ENCODE measurements at places on chromosomes 12 and 14.

DNA sequence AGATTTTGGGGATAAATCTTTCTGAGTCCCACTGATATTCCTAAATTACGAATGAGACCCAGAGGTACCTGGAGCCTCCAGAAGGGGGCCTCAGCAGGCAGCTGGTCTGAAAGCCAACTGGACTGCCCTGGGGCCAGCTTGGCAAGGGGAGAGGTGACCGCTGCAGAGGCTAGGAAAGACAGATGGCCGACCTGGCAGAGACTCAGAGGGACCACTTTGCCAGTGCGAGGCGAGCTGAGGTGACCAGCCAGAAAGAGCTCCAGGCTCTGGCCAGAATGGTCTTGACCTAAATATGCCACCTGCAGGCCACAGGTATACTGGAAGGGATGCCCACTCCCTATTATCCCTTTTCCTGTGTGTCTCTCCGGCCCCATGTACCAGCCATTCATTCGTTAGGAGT lies 256.8 kb upstream of the GARIN6 start:
- DNase-seq = no peak

DNA sequence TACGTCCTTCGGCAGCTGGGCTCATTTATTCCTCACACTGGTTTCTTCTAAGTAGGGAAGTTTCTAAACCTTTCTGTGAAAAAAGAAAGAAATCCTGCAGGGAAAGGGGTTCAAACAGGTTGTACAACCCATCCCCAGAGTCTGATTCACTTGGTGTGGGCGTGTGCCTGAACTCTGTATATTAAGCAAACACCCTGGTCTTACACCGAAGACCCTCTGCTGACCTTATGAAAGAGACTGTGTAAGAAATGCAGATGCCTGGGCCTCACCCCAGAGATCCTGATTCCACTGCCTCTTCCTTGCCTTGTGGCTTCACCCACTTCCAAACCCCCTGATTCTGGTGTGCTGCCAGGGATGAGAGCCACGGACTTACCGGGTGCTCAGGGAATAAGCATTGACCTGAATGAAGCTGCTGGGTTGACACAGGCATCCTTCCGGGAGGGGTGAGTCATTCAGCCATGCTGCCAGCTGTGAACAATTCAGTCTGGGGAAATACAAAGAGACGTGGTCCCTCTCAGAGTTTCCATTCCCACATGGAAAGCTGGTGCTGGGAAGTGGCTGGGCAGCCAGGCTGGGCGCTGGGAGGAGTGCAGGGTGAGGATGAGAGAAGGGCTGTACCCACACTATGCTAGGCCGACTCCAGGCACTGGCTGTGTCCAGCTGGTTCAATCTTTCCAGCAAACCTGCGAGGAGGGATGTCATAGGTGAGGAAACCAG lies 26.5 kb upstream of the ACTN1 start:
- DNase-seq = no peak

- DNase-seq = peak; percentile 66
Measured at GRCh38 chr14:65824285-65824977, 411.9 kb downstream of the FUT8 start.

GRCh38 chr14:96711559-96712267 lies 85.5 kb upstream of the VRK1 start:
- DNase-seq = no peak

- no peak for DNase-seq
Measured at GRCh38 chr12:3061501-3062215, 15.5 kb upstream of the TSPAN9 start.

DNA sequence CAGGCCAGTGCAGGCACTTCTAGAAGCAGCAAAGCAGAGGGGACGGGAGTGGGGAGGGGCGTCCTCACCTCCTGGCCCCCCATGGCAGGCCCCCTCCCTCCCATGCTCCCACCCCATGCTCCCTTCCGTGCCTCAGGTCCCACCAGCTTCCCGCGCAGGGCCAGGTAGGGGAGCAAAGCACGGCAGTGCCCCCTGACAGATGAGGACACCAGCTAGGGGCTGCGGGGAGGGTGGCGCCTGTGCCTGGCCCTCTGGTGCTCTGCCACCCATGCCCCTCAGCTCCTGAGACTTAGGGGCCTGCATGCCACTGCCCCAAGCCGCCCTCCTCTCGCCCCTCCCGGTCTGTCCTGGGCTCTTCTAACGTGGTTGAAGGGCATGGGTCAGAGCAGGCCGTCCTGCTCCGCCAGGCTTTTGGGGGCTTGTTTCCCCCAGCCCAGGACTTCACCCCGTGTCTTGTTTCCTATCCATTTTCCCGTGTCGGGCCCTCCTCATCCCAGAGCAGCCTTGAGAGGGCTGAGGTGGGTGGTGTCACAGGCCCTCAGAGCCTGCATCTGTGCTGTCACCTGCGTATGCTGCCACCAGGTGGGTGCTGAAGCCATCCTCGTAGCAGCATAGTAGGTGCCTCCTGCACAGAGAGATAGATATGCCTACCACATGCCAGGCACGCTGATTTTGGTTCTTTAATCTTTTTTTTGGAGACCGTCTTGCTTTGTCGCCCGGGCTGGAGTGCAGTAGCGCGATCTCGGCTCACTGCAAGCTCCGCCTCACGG lies 10.2 kb downstream of the TRMT61A start:
- DNase-seq = no peak

DNA sequence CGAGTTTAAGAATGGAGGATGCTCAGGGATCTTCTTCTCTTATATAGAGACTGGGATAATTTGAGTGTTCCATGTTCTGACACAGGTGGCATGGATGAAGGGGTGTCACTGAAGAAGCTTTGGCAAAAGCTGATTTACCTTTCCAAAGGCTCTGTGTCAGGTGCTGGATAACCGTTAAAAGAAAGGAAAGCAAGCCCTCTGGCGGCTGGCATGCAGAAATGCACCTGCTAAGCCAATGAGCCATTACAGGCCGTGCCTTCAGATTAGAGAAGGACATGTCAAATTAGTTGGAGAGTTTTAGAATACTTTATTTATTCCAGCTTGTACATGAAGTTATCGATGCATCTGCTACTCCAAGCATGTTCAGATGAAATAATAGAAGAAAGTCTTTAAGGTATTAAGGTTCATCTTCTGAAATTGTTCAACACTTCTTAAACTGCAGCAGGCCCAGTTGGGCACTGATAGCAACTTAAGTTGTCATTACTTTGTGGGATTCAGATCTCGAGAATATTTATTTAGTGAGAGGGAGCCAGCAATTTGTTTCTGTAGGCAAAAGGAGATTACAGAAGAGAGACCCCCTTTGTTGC lies 678.2 kb downstream of the NRXN3 start:
- DNase-seq = peak; percentile 26

DNA sequence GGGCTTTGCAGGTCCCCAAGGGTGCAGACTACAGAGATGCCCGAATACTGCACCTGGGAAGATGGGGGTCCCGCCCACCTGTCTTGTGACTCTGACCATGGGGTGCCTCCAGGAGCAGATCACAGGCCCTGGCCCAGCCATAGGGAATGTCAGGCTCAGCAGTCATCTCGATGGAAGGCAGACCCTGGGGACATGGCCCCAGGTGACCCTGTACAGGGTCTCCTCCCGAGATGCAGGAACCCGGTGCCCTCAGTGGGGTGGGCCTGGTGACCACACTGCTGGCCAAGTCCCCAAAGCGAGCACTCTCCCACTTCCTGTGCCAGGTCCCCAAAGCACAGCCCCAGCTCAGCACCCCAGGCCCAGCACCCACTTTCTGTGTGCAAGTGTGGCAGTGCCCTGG lies 903.7 kb upstream of the USP15 start:
- no peak for DNase-seq

- DNase-seq = no peak
Measured at GRCh38 chr14:90087433-90087832, 25.6 kb downstream of the KCNK13 start.

DNA sequence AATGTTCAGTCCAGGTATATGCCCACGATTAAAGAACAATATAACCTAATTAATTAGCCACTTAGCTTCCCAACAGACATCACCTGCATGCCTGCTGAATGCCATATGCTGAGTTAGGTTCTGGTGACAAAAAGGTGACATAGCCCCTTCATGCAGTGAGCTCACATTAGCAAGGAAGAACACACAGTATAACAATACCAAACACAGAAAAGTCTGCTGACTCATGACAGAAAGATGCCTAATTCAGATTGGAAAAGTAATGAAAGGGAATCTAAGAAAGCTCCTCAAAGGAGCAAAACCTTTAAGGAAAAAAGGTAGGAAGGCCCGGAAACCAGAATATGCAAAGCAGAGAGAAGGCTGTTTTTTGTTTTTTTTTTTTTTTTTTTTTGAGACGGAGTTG lies 59.0 kb downstream of the FERMT2 start:
- no peak for DNase-seq

GRCh38 chr14:96180043-96180874 lies 24.4 kb upstream of the BDKRB2 start:
- DNase-seq = no peak

- DNase-seq = no peak
Measured at GRCh38 chr14:59359431-59360124, 105.6 kb downstream of the GPR135 start.

DNA sequence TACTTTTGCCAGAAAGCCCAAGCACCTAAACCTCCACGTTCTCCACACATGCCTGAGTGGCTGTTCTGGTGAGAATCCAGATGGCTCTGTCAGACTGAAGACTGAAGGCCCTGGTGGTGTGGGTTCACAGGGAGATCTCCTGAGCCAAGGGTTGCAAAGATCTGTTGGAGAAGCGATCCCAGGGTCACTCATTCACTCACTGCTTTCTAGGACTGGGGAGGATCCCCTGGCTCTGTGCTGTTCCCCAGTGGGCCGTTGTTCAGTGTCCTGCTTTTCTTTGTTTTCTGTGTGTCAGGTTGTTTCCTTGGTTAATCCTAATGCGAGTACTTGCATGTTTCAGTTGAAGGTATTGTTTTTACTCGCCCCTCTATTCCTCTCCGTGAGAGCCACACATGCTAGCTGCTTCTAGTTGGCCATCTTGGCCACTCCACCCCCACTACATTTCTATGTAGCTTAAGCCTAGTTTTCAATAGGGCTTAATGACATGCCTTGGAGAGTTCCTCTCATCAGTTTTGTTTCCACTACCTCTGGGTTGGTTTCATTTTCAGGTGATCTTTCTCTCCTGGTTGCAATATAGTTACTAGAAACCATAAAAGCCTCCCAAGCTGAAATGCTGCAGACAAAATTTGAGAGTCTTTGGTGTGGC lies 144.5 kb upstream of the SLC38A2 start:
- peak; percentile 48 for DNase-seq

GRCh38 chr14:99575043-99576023 lies 28.7 kb downstream of the CCDC85C start:
- DNase-seq = no peak

DNA sequence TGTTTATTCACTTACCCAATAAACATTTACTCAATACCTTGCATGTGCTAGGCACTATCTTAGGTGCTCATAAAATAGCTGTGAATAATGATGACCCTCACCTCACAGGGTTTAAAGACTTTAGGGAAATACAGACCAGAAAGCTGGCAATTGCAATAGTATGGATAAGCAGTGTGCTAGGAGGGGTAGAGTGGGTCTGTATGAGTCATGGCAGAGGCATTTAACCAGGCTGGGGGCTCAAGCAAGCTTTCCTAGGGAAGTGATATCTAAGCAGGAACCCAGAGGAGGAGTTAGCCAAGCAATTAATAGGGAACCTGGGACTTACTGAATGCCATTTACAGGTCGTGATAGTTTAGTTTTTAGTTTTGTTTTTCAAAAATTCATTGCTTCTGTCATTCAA lies 123.9 kb upstream of the CCDC198 start:
- DNase-seq = no peak

DNA sequence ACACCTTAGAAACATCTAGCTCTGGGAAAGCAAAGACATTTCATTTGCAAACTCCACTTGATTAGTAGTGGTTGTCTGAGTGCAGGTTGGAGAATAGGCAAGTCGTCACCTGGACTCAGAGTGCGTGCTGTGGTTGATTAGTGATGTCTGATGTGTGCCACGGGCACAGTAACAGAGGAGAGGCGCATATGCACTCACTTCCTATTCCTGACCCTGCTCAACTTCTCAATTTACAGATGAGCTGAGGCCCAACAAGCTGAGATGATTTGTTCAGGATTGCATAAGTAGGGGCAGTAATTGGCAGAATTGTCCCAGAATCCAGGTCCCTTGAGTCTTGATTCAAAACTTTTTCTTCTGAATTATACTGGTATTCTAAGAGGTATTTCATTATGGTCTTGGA lies 44.9 kb downstream of the ADCK1 start:
- DNase-seq = no peak

- no peak for DNase-seq
Measured at GRCh38 chr12:25556153-25556552, 3.1 kb upstream of the LMNTD1 start.

- DNase-seq = no peak
Measured at GRCh38 chr12:9809866-9810265, 17.4 kb upstream of the KLRF1 start.

DNA sequence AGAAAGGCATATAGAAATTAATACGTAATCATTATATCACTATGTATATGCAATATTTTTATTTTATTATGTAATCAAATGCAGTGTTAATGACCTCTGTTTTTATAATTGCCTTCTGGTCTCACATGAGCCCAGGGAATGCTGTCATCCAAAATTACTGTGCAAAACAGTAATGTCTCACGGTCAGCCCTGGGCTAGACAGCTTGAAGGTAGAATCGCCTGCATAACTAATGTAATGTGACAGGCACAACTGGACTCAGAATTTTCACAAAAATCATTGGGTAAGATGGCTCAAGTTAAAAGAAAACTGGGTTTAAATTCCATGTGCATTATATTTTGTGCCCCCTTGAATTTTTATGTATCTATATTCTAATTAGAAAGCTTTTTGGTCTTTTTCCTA lies 293.3 kb downstream of the PPFIA2 start:
- DNase-seq = no peak

DNA sequence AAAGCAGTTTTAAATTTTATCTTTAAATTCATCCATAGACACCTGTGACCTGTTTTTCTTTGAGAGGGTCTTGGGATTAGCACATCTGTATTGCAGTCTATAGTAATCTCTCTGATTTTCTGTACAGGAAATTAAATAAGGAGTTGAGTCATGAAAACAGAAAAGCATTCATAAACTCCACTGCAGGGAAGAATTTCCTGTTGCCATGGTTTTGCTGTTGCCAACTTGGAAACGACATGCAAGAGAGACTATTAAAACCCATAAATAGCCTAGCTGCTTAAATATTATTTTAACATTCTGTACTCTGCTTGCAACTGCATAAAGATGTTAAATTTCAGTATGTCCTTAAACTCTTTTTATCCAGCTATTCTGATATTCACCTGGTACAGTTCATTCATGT lies 281.0 kb upstream of the RGS6 start:
- DNase-seq = no peak

- no peak for DNase-seq
Measured at GRCh38 chr12:87054226-87054625, 798.0 kb upstream of the MGAT4C start.

GRCh38 chr12:56020423-56021184 lies at the start of gene IKZF4:
Gene IKZF4, plus strand, starts transcription at chr12:56021043. Its CDS starts 451 bp downstream, at chr12:56021494.
- peak; percentile 39 for DNase-seq

- DNase-seq = no peak
Measured at GRCh38 chr12:56129942-56130495, 2.0 kb downstream of the ESYT1 start.

DNA sequence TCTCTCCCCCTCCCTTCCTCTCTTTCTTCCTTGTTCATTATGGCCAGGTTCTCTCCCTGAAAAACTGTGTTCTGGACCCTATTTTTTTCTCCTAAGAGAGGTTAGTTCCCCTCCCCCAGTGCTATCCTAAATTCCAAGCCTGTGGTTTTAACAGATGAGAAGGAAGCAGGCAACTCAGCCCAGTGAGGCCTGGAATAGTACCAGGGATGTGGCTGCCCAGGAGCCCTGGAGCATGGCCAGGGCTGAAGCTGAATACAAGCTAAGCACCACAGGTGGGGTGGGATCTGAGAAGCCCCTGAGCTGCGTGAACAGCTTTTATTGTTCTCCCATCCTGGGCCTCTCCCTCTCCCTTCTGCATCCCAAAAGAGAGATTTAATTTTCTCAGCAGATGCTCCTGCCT lies 1581.3 kb upstream of the TMEM132C start:
- DNase-seq = no peak

GRCh38 chr12:132046561-132046960 lies 96.8 kb downstream of the EP400 start:
- no peak for DNase-seq

All from activated T-cell treated with anti-CD3 and anti-CD28 coated beads, Interleukin-2, amount 50 U/mL, for 48 hours (primary cell).